Smooth muscle cell of trachea (primary cell): ENCODE measurements at places on chromosomes 13 and 19. TPM values are rescaled to one million over a fixed set of nuclear protein-coding genes. Genes with fewer than 3 reads are reported as not detected.

The ACER1 gene
- total RNA-seq: not detected in 2 replicates

The CAPN12 gene
- total RNA-seq: 0.15 and 0.17 TPM in 2 replicates

The TRAPPC5 gene
- total RNA-seq: 55.4 and 125 TPM in 2 replicates

The ZNF582 gene
- 2.6 and 3.6 TPM in 2 replicates for total RNA-seq

The DOCK9 gene
- total RNA-seq: 9.8 and 17.0 TPM in 2 replicates

The RUVBL2 gene
- 175 and 353 TPM in 2 replicates for total RNA-seq

The CYP4F2 gene
- total RNA-seq: not detected in 2 replicates

The EPSTI1 gene
- total RNA-seq: 3.8 and 8.1 TPM in 2 replicates

The NOSIP gene
- total RNA-seq: 48.5 and 71.3 TPM in 2 replicates

The KLK11 gene
- not detected in 2 replicates for total RNA-seq

The BRCA2 gene
- total RNA-seq: 0.99 and 16.3 TPM in 2 replicates

The ZNF528 gene
- 30.4 and 38.3 TPM in 2 replicates for total RNA-seq

The RNF225 gene
- total RNA-seq: 0.66 TPM in 1 of 2 replicates, not detected in the other

The TRIM13 gene
- 19.9 and 22.0 TPM in 2 replicates for total RNA-seq

The FBXO17 gene
- total RNA-seq: 28.1 and 49.3 TPM in 2 replicates

The USHBP1 gene
- total RNA-seq: 0.15 TPM in 1 of 2 replicates, not detected in the other

The KLK7 gene
- total RNA-seq: not detected in 2 replicates

The ZNF829 gene
- total RNA-seq: 3.3 and 5.4 TPM in 2 replicates

The NLRP7 gene
- under 0.01 TPM in 1 of 2 replicates, not detected in the other for total RNA-seq
